Glutamatergic neuron (in vitro differentiated cells): ENCODE measurements at places on chromosomes 3 and 15. TPM values are rescaled to one million over a fixed set of nuclear protein-coding genes. Genes with fewer than 3 reads are reported as not detected.

DNA sequence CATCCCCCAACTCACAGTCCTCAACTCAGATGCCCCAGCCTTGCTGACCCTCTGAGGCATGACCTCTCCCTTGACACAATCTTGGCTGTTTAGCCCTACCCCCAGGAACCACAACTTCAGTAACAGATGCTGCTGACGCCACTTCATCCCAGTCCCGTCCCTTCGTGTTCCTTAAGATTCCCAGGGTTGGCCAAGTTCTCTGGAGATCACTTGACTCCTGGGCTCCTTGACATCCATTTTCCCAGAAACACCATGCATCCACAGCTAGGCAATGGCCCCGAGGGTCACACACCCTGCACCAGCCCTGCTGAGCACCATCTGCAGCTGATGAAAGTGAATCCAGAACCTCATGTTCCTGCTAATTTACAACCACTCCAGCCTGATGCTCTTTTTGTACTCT is 6.9 kb downstream of the RTP2 start:
- H3K27me3 ChIP-seq = peaks cover 10% of the 10 kb centered on the region
- no peaks in the 10 kb centered on the region for H3K36me3 ChIP-seq
- H3K27ac ChIP-seq = no peak overlapping the region
- no peak overlapping the region for H3K4me3 ChIP-seq

GRCh38 chr3:4334548-4334947 is 31.4 kb downstream of the SETMAR start:
- H3K36me3 ChIP-seq = peaks cover 10% of the 10 kb centered on the region
- no peak overlapping the region for H3K27ac ChIP-seq
- no peaks in the 10 kb centered on the region for H3K4me1 ChIP-seq
- H3K27me3 ChIP-seq = peaks cover 1% of the 10 kb centered on the region

GRCh38 chr3:142568393-142569017 is 10.0 kb downstream of the ATR start:
- no peak for DNase-seq
- H3K27me3 ChIP-seq = no peaks in the 10 kb centered on the region
- no peak overlapping the region for H3K4me3 ChIP-seq
- no peaks in the 10 kb centered on the region for H3K4me1 ChIP-seq
- H3K27ac ChIP-seq = no peak overlapping the region
- no peaks in the 10 kb centered on the region for H3K36me3 ChIP-seq

DNA sequence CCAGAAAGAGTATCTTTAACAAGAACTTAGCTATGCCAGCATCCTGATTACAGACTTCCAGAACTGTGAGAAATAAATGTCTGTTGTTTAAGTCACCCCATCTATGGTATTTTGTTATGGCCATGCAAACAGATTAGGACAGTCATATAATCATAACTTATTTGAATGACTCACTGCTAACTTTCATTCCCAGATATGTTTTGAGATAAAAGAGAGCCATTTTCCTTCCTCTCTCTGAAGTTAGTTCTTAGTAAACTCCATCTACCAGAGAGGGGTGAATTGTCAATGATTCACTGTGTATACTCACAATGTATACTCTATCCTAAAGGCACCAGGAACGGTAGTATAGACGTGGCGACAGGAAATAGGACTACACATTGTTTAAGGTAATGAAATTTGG is 179.4 kb upstream of the DPH6 start:
- H3K36me3 ChIP-seq = no peaks in the 10 kb centered on the region
- no peak overlapping the region for H3K4me3 ChIP-seq
- DNase-seq = no peak

- peaks cover 40% of the 10 kb centered on the region for H3K27me3 ChIP-seq
- peak overlapping the region; percentile 24 for H3K27ac ChIP-seq
- peaks cover 20% of the 10 kb centered on the region for H3K4me1 ChIP-seq
- no peaks in the 10 kb centered on the region for H3K36me3 ChIP-seq
- peak; percentile 65 for DNase-seq
- peak overlapping the region; percentile 81 for H3K4me3 ChIP-seq
Observed at GRCh38 chr3:27714692-27715453, 7.2 kb downstream of the EOMES start.

DNA sequence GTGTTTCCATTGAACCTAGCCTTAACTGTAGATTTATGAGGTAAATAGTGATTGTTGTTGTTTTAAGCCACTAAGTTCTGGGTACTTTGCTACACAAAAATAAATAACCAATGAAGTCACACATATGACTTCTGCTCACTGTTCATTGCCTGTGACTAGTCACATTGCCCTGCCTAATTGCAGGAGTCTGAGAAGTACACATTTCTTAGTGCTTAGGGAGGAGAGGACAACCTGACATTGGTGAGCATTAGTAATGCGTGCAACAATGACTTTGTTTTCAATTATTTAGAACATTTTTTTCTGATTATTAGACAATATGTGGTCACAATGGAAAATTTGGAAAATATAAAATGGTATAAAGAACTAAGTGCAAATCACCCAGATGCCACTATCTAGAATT is 133.2 kb upstream of the DAZL start:
- H3K4me3 ChIP-seq = no peak overlapping the region

DNA sequence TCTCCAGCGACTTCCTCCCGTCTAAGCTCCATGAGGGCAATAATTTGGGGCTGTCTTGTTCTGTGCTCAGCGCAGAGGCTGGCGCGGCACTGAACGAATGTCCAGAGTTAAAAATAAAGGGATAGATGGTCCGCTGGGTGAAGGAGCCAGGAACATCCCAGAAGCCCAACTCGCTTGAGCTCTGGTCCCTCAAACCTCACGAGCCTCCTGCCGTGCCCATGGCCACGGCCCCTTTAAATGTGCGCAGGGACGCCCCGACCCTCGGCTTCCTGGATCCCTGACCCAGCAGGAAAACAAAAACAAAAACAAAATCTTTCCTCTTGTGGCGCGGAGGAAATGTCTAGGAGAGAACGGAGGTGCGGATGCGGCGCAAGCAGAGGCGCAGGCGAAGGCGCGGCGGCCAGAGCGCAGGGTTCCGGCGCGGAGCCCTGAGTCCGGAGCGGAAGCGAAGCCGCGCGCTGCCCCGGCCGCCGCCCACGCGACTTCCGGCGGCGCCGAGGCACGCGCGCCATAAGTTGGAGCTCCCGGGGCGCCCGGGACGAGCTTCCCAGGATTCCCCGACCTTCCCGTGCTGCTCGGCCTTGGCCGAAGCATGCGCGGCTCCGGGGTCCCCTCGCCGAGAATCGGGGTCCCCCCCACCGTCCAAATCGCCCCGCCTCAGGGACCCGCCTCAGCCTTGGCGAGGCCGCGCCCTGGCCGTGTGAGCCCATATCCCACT is 52.9 kb upstream of the WNT7A start:
- H3K27ac ChIP-seq = no peak overlapping the region
- H3K36me3 ChIP-seq = peaks cover 16% of the 10 kb centered on the region
- H3K27me3 ChIP-seq = peaks cover 5% of the 10 kb centered on the region
- no peaks in the 10 kb centered on the region for H3K4me1 ChIP-seq
- no peak for DNase-seq

GRCh38 chr15:28933710-28934445 is 48.1 kb downstream of the APBA2 start:
- peaks cover 40% of the 10 kb centered on the region for H3K4me1 ChIP-seq
- H3K27ac ChIP-seq = no peak overlapping the region
- no peak for DNase-seq
- peaks cover 4% of the 10 kb centered on the region for H3K36me3 ChIP-seq
- no peak overlapping the region for H3K4me3 ChIP-seq

The CPLX3 gene
- total RNA-seq = 0.32 TPM

The FOXL2NB gene
- total RNA-seq = 0.15 TPM

The CLK3 gene
- 99.7 TPM for total RNA-seq

The RIOX2 gene
- 12.3 TPM for total RNA-seq
